Stimulated activated CD4-positive, alpha-beta T cell treated with anti-CD3 and anti-CD28 coated beads, TNF-alpha, amount 100 ng/mL, for 1 hour (primary cell): ENCODE measurements at places on chromosomes 16 and 17.

- no peak for DNase-seq
Measured at GRCh38 chr17:61595418-61596186, 4.6 kb upstream of the NACA2 start.

GRCh38 chr16:67284699-67285646 lies 5.6 kb downstream of the PLEKHG4 start:
- DNase-seq, result no peak

- no peak for DNase-seq
Measured at GRCh38 chr16:4386451-4386805, 14.8 kb downstream of the VASN start.

- DNase-seq, result no peak
Measured at GRCh38 chr16:56371660-56371937, 53.7 kb downstream of the AMFR start.

DNA sequence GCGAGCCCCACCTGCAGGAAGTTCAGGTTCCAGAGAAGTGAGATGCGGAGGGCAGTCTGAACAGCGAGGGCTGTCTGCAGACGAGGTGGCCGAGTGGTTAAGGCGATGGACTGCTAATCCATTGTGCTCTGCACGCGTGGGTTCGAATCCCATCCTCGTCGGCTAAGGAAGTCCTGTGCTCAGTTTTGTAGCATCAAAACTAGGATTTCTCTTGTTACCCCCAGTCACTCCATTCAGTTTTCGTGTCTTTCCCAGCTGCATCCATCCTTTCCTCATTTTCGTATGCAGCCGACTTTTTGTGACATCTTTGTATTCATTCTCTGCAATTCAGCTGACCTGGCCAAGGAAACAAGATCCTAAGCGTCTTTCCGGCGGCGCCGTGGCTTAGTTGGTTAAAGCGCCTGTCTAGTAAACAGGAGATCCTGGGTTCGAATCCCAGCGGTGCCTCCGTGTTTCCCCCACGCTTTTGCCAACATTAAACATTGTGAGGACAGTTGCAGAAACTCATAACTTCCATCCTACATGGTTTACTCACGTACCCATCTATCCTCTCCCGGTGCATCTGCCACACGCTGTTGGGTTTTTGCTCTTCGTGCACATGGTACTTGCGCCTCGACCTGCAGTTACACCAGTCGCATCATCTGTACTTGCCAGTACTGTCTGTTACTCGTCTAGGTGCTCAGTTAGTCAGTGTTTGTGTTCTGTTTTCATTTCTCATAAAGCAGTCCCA lies 3.0 kb downstream of the BORCS6 start:
- DNase-seq, result peak; percentile 96

DNA sequence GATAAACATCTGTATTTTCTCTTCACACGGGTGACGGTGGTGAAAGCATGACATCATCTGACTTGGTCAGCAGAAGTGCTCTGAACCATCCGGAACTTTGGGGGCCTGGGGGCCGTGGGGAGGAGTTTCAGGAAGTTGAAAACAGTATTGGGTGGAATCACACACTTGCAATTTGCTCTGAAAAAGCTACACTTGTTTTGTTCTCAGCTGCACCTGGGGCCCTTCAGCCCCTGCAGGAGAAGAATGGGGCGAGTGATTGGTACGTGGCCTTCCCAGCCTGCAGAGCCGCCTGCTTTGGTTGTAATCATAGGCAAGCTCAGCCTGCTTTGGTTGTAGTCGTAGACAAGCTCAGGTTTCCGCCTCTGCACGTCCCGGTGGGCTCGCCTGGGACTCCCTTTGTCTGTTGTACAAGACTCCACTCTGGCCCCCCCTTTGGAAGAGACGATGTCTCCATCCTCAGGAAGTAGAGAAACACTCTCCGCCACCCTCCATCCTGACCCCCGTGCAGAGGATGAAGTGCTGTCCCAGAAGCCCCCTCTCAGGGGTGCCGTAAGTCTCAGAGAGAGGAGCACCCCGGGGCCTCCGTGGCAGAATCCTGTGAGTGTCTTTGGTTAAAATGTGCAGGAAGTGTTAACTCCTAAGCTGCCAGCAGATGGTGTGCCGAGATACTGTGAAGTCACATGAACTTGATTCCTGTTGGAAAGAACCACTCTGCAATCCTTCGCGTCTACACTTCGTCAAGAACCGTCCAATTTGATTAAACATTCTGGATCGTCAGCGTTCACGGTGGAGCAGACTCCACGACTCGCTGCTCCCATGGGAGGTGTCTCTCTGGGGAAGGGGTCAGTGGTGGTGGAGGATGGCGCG lies 5.4 kb downstream of the BANP start:
- DNase-seq, result peak; percentile 43

GRCh38 chr16:25729188-25729915 lies 37.6 kb downstream of the HS3ST4 start:
- no peak for DNase-seq

GRCh38 chr17:39950871-39951348 lies 11.9 kb upstream of the GSDMA start:
- no peak for DNase-seq

DNA sequence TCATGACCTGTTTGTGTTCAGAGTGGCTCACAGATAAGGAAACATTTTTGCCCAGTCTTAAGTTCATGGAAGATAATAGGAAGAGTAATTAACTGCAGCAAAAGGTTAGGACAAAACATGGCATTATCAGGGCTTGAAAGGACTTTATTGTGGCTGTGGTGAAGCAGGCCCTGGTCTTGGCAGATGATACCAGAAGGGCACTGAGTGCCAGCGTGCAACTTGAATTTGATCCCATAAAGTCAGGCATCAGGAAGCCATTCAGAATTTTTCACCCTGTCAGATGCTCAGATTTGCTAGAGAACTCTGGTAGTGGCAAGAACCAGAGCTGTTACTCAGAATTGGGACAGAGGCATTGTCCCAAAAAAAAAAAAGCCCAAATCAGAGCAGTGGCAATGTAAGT lies 11.2 kb upstream of the COG7 start:
- no peak for DNase-seq

- DNase-seq, result no peak
Measured at GRCh38 chr16:26651464-26651863, 415.3 kb upstream of the C16orf82 start.

GRCh38 chr17:33109336-33110072 lies 117.9 kb downstream of the SPACA3 start:
- DNase-seq, result no peak

GRCh38 chr16:66054095-66054494 lies 312.4 kb upstream of the CDH5 start:
- no peak for DNase-seq

GRCh38 chr17:13477180-13477611 lies 124.5 kb downstream of the HS3ST3A1 start:
- DNase-seq, result no peak

DNA sequence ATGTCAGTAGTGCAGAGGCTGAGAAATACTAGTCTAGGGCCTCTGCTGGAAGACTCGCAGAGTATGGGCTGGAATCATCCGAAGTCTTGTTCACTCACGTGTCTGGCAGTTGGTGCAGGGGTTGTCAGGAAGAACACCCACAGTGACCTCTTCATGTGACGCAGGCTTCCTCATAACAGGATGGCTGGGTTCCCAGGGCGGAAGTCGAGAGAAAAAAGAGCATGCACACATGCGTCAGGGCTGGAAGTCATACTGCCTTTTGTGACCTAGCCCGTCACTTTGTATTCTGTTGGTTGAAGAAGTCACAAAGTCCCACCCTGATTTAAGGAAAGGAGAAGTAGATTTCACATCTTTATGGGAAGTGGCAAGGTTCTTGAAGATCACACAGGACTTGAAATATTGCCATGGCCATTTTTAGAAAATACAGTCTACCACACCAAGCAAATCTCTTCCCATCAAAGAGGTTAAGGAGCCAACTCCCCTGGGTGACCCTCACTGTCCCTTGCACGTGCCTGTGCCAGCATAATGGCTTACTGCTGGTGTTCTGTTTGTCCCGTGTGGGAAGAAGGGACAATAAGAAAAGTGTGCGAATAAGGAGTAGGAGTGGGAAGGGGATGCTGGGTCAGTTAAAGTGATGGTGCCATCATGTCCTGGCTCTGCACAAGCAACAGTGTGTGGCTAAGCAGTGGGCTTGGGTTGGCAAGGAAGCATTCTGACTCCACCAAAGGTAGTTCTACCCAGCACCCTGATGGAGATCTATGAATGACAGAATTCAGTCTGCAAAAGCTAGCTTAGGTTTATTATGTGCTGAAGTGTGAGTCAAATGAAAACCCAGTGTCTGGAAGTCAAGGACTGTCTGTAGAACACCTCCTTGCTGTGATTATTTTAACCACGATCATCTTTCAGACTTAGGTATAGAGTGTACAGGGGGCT lies 28.1 kb downstream of the HEATR3 start:
- DNase-seq, result no peak

- DNase-seq, result no peak
Measured at GRCh38 chr17:63740464-63741142, 996 bp downstream of the STRADA start.

DNA sequence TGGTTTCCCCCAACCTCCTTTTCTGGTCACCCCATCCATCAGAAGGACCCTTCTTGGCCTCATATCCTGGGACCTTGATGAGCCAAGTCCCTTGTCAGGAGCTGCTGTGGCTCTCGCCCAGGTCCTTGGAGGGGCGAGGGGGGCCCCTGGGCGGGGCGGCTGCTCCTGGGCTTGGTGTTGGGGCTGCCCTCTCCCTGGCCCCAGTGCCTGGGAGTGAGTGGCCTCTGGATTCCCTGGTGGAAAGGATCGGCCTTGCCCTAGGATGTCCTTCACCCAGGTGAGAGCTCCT lies 6.2 kb upstream of the NOTUM start:
- DNase-seq, result no peak

DNA sequence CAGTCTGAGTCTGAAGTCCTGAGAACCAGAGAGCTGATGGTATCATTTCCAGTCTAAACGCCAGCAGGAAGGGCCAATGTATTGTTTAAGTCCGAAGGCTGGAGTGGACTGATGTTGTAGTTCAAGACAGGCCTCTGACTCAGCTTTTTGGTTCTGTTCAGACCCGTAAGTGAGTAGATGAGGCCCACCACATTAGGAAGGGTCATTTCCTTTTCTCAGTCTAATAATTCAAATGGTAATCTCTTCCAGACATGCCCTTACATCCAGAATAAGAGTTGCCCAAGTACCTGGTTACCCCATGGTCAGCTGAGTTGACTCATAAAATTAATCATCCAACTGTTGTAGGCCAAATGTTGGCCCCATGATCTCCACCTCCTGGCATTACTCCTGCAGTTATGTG lies 442.6 kb upstream of the HSBP1 start:
- no peak for DNase-seq

- no peak for DNase-seq
Measured at GRCh38 chr17:43860077-43860725, 13.2 kb downstream of the CD300LG start.

DNA sequence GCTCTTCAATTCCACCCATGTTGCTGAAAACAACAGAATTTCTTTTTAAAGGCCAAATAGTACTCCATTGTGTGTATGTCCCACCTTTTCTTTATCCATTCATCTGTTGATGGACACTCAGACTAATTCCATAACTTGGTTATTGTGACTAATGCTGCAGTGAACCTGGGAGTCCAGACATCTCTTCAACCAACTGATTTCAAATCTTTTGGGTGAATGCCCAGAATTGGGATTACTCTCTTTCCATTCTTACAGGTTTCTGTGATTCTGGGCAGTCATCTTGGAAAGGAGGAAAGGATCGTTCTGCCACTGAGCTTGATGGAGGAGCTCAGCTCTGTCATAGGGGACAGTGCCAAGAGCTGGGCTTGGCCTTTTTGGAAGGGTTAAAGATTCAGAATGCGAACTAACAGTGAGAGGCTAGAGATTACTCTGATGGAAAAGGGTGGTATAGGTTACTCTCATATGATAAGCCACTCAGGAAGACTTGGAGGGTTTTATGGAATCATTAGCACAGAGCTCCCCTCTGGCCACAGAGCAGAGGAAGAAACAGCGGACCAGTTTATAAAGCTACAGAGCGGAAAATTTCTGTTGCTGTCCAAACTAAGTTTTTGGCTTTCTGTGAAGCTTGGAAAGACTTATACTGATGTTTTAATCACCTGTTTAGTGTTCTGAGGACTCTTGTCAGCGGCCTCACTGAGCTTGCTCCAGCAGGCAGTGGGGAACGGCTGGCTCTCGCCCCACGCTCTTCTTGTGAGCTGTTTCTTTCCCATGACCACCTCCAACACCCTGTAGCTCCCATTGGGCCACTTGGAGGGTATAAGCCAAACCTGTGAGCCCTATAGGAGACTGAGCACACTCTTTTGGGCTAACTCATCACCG lies 48.3 kb downstream of the HIC1 start:
- no peak for DNase-seq

GRCh38 chr17:18033442-18034099 lies 5.4 kb downstream of the ATPAF2 start:
- DNase-seq, result no peak

- no peak for DNase-seq
Measured at GRCh38 chr16:68339214-68339613, 28.4 kb downstream of the PRMT7 start.

- no peak for DNase-seq
Measured at GRCh38 chr17:65783845-65784334, 222.4 kb upstream of the AXIN2 start.

DNA sequence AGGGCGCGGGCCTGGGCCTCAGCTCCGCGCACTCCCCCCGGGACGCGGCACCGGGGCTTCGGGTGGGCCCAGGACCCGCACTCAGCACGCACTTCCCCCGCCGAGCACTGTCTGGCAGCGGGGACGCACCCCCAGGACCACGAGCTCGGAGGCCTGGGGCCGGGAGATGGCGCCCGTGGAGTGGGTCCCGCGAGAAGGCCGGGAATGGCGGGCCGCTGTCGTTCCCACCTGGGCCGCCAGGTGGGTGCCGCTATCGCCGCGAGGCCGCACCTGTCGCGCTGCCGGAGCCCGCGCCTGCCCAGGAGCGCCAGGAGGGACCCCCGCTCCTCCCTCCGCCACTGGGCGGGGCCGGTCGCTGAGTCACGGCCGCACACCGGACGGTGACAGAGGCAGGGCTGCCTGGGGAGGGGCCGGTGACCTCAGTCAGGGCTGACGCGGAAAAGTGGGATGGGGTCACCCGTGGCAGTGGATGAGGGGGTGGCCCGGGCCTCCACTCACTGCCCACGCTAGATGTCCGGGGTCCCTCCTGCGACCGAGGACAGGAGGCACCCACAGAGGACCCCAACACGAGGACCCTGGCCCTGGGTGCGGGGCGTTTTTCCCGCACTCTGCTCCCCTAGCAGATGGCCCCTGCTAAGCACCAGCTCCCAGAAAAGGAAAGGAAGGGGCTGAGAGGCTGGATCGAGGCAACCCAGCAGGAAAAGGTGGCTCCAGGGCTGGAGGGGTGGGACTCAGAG lies 6.9 kb upstream of the ACTG1 start:
- DNase-seq, result peak; percentile 58

GRCh38 chr17:72332367-72332766 lies 211.5 kb downstream of the SOX9 start:
- no peak for DNase-seq

- DNase-seq, result no peak
Measured at GRCh38 chr17:6067060-6067459, 3.1 kb upstream of the WSCD1 start.
